Activated CD4-positive, alpha-beta memory T cell treated with anti-CD3 and anti-CD28 coated beads for 36 hours (primary cell): ENCODE measurements at places on chromosomes 12 and 14.

GRCh38 chr12:32661706-32662105 lies 17.4 kb upstream of the DNM1L start:
- no peak for DNase-seq

- no peak for DNase-seq
These were observed 140.9 kb downstream of the CCDC91 start for GRCh38 chr12:28331130-28331529.

- DNase-seq, result no peak
These were observed 224.2 kb downstream of the LRFN5 start for GRCh38 chr14:41830714-41831406.

DNA sequence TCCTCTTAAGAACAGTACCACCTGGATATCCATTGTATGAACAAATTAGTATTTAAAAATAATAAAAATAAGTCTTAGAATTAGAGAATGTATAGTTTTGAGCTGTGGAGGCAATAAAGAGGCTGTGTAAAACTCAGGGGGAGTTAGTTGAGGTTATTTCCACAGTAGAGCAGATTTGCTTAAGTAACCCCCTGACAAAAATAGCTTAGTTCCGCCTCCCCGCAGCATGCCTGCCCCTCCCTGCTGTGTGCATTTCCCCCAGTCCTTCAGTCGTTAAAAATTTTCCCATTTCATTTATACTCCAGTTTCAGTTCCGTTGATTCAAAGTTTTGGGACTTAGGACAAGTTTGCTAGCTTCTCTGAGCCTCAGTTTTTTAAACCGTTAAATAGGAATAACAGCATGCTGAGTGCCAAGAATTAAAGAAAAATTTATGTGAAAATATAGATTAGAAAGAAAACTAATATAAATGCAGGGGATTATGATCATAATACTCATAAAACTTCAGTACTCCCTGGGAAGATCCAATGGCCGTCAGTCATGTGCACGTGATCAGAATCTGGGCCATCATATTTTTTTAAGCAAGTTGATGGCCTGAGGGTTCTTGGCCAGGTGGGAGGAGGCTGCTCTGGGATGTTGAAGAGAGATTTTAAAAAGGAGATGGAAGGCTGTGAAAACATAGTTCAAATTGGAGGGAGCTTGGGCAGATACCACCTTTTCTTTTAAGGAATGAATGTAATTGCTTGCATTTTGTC lies 14.5 kb upstream of the SLC38A2 start:
- DNase-seq, result no peak

DNA sequence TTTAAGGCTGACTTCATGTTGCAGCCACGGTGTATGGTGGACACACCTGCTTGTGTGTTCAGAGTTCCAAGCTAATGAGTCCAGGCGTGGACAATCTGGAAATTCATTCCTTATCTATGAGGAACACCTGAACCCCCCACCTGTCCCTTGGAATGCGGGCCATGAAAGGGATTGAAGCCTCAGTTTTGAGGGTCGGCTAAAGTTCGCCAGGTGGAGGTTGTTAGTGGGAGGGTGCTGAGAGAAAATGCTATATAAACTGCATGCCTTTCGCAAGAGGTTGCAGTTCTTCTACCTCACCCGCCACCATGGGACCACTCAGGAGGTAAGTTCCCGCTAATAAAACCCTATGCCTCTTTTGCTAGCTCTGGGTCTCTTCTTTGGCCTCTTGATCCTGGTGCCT lies 348.0 kb downstream of the BCL11B start:
- no peak for DNase-seq

DNA sequence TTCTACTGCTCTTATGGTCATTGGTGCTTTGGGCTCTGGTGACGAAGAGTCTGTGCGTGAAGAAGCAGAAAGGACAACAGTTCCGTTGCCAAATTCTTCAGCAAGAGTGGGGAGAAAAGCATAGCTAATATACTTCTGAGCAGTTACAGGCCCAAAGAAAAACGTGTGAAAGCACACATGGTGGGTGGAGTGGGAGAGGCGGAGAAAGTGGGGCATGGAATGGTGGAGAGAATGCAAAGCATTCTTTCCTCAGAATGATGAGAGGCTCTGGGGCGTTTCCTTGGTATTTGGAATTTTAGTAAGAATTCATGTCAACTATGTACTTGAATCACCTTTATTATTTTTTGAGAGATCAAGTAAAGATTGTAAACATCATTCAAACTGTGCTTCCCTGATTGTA lies 396.1 kb downstream of the NAV3 start:
- no peak for DNase-seq
